ENCODE measurements at places on chromosomes 12 and 14.

GRCh38 chr14:50173891-50174290 lies 57.5 kb downstream of the SOS2 start:
- DNase-seq = no peak

GRCh38 chr14:51472881-51473280 lies 178.8 kb upstream of the FRMD6 start:
- DNase-seq = no peak

DNA sequence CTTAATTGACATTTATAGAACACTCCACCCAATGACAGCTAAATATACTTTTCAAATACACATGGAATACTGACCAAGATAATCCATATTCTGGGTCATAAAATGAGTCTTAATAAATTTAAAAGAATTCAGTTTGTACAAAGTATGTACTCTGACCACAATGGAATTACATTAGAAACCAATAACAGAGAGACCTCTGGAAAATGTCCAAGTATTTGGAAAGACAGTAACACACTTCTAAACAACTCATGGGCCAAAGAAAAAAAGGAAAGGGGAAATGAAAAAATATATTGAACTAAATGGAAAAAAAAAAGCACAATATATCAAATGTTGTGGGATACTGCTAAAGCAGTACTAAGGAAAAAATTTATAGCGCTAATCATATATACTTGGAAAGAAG lies 52.0 kb downstream of the CRACR2A start:
- DNase-seq = no peak

DNA sequence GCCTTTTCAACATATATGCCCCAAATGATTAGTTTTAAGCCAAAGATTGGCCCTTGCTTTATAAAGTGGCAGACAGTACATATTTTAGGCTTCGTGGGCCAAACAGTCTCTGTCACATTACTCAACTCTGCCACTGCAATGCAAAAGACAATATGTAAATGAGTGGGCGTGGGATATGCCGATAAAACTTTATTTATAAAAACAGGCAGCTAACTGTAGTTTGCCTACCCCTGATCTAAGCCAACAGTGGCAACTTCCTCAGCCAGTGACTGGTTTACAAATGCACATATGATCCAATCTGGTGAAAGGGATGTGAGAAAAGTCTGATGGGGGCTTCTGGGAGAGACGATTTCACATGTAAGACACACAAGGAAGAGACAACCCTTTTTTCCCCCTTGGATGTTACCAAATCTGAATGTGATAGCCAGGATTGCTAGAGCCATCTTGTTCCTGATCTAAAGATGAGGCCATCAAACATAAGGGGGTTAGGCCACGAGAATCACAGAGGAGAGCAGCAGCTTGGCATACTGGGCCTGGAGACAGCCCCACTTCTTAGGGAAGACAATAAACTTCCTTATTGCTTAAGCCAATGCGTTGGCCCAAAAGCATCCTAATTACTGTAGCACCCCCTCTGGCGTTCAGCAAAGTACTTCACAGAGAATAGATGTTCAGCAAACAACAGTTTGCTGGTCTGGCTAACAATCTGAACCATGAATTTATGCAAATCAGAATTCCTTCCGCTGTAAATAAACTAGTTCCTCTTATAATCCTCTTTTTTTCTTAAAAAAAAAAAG lies 75.2 kb upstream of the TMCC3 start:
- no peak for DNase-seq

GRCh38 chr12:57757771-57758170 lies 2.9 kb downstream of the MARCHF9 start:
- DNase-seq = no peak

GRCh38 chr12:85872497-85873091 lies 1.5 kb upstream of the NTS start:
- no peak for DNase-seq

- DNase-seq = no peak
These were observed 6.6 kb upstream of the PARP11 start for GRCh38 chr12:3879846-3880245.

DNA sequence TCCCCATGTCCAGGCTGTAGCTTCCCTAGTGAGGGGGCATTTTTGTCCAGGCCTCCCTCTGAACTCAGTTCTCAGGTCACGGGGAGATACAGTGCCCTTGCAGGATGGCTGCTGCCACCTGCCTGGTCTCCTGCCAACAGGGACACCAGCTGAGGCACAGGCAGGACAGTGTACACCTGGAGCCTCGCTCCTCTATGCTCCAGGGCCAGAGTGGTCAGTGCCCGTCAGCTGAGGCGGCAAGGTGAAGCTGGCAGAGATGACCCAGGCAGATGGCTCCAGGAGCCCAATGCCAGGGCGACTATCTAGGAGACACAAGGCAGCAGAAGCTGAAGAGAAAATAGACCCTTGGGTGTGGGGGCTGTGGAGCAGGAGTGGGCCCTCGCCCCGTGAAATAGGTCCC lies 12.6 kb downstream of the TUBA1C start:
- no peak for DNase-seq

- no peak for DNase-seq
These were observed 9.5 kb downstream of the BTG1 start for GRCh38 chr12:92136026-92136730.

GRCh38 chr12:132640936-132641335 lies 22.4 kb downstream of the P2RX2 start:
- DNase-seq = no peak

DNA sequence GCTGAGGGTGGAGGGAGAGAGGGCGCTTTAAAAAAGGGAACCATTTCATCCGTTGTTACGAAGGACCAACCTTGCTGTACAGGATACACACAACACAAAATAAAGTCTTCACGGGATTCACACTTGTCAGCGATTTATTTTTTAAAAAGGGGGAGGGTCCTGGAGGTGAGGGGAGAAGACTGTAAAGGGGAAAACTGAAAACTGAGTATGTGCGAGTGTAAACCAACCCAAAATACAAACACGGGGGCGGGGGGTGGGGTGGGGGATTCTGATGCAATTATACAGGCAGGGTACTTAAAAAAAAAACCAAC lies 499 bp upstream of the PRKAG1 start:
- no peak for DNase-seq

DNA sequence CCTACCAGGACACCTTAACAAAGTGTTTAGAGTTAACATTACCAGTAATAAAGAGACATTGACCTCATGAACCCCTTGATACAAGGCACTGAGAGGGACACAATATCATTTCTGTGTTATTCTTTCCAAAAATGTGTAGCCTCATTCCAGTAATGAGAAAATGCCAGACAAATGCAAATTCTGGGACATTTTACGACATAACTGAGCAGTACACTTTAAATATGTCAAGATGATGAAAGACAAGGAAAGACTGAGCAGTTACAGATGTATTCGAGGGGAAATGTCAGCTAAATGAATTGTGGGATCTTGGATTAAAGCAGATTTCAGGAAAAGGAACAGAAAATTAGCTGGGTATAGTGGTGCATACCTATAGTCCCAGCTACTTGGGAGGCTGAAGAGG lies 255.6 kb downstream of the ERC1 start:
- no peak for DNase-seq

GRCh38 chr14:100871234-100872186 lies 32.0 kb downstream of the RTL1 start:
- peak; percentile 16 for DNase-seq

DNA sequence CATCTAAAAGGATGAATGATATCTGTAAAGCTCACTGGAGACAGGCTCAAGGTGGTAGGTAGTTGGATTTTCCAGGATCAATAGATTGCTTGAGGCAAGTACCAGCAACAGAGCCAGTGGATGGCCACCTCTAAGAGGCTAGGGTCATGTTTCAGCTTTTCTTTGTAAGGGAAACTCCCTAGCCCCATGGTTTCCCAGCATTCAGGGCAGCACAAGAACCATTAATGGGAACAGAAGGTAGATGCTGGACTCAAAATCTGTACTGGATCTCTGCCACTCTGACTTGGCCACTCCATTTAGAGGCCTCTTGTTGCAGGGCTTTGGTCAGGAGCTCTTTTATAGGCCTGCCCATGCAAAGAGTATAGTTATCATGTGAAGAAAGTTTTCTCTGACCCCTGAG lies 76.1 kb upstream of the DYRK2 start:
- no peak for DNase-seq

GRCh38 chr12:125070112-125070511 lies 4.9 kb downstream of the AACS start:
- DNase-seq = no peak

- no peak for DNase-seq
These were observed 274.0 kb downstream of the VRK1 start for GRCh38 chr14:97071177-97071576.

DNA sequence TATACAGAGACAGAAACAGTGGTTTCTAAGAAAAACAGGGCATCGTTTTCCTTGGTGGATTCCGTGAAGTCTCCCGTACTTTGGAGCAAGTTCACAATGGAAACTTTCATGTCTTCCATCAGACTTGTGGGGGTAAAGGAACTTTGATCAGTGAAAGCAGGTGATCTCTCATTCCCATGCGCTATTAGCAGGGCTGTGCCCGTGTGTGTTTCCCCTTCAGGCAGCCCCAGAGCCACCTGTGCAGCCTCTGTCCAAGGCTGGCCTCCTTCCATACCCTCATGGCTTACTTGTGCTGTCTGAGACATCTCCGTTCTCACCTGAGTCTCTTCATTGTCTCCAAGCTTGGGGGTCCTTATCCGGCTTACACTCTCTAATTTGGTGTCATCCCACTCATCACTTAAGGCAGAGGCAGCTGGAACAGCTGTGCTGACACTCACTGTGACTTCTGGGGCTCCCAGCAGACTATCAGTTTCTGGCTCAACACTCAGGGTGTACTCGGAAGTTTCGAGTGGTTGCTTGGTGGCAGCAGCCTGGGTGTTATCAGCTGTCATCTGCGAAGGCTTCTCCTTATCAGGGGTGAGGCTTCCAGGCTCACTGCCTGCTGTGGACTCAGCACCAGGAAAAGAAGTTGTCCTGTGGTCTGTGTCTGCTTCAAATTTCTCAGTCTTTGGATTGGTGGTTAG lies 13.8 kb downstream of the ARMH4 start:
- peak; percentile 6 for DNase-seq

GRCh38 chr12:94874518-94875302 lies 128.8 kb downstream of the NDUFA12 start:
- DNase-seq = no peak

DNA sequence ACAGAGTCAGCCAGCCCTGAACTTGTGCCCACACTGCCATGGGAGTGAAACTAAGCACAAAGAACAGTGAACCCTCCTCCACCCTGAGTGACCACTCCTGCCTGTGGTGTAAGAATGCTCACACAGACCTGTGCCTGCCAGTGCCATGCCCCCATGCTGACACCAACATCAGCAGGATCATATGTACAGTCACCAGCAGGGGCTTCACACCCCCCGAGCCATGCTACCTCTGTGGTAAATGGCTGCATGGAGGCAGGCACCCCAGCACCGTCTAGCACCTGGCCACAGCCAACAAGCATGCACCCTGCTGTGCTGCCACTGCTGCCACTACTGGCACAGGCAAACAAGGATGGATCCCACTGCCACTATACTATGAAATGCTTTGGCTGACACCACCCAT lies 344.4 kb upstream of the CCDC196 start:
- no peak for DNase-seq

DNA sequence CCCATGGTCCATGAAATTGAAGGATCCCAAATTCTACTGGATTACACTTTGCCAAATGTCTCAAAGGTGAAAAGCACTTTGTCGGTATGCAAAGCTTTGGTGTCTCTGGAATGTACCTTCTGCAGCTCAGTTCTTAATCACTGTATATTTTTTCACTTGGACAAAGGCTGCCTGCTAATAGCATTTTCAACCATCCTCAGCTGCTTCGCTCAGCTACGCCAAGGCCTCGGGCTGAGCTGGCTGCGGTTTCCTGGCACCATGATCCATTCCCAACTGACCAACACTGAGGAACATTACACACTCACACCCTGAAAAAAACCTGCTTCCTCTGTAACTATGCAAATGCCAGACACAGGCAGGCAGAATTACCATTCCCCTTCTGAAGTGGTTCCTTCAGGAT lies 335.2 kb downstream of the DPF3 start:
- no peak for DNase-seq

GRCh38 chr12:131390412-131391334 lies 320.2 kb upstream of the SFSWAP start:
- DNase-seq = peak; percentile 16

DNA sequence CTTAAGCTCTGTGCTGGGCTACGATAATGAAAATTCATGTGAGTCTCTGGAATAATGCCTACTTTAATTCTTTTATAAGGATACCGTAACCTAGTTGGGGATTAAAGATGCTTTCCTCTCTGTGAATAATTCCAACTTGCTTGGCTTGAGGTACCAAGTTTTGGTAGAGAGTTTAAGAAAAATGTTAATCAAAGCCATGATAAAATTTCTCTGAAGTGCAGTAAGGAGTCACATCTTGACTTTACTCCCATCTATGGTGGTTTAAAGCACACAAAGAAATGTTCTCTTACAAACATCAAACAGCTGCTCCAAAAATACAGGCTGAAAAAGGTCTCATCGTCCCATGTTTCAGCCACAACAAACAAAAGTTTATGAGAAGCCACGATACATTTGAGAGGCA lies 284.8 kb upstream of the TBX3 start:
- DNase-seq = no peak

GRCh38 chr12:116278279-116278626 lies 760 bp upstream of the MED13L start:
- DNase-seq = no peak

DNA sequence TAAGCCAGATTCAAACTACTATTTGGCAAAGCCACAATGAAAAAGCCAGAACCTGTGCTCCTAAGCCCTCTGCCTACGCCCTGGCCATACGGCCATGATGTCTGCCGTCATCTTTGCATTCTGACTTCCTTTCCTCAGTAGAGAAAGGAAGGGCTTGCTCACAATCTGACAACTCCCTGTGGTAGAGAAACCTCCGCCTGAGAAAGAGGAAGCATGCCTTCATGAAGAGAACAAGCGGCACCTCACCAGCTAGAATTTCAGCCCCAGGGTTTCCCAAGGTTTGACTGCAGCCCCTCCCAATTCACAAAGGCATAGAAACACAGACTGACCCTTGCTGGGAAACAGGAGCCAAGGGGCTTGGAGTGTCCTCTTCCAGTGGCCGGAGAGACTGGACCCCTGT lies 25.7 kb downstream of the TEP1 start:
- no peak for DNase-seq

- no peak for DNase-seq
These were observed 4.4 kb downstream of the CLSTN3 start for GRCh38 chr12:7134396-7135166.

GRCh38 chr12:53495903-53496751 lies 3.1 kb downstream of the MAP3K12 start:
- DNase-seq = no peak

- DNase-seq = no peak
These were observed 61.0 kb downstream of the EPS8 start for GRCh38 chr12:15728118-15728598.

DNA sequence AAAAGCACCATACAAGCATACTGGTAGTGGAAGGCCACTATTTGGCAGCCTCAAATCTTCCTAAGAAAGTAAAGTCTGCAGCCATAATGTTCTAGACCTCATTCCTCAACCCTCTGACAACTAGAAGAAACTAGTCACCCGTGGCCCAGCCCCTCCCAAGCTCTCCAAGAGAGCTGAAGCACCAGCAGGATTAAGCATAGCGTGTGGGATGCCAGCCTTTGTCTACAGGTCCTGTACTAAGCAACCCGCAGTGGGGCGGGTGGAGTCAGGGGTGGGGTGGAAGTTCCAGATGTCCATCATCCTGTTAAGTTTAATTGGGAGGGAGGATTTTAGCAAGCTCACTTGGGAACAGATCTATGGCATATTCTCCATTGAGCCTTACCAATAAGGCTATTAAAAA lies 14.2 kb downstream of the SLC11A2 start:
- no peak for DNase-seq

Measured in activated CD4-positive, alpha-beta T cell treated with anti-CD3 and anti-CD28 coated beads for 48 hours (primary cell).